ENCODE measurements at places on chromosomes 4 and X.

GRCh38 chrX:133415276-133416105 lies at the start of gene GPC4:
TSS of gene GPC4 (minus strand) at chrX:133415489. CDS start at chrX:133414965, 524 bp downstream.
- H3K36me3 ChIP-seq, result no peaks in the 10 kb centered on the region
- H3K27ac ChIP-seq, result no peak within 1 kb of the TSS
- H3K27me3 ChIP-seq, result no peaks in the 10 kb centered on the region
- DNase-seq, result peak; percentile 57

GRCh38 chrX:13927175-13927574 lies 102.5 kb downstream of the GEMIN8 start:
- H3K36me3 ChIP-seq, result no peaks in the 10 kb centered on the region
- no peaks in the 10 kb centered on the region for H3K27me3 ChIP-seq
- no peak overlapping the region for H3K4me3 ChIP-seq
- no peak overlapping the region for H3K27ac ChIP-seq
- DNase-seq, result no peak

GRCh38 chr4:33453436-33453835 lies 2733.3 kb downstream of the PCDH7 start:
- no peak overlapping the region for H3K27ac ChIP-seq
- H3K36me3 ChIP-seq, result no peaks in the 10 kb centered on the region
- DNase-seq, result no peak
- H3K4me1 ChIP-seq, result no peaks in the 10 kb centered on the region

DNA sequence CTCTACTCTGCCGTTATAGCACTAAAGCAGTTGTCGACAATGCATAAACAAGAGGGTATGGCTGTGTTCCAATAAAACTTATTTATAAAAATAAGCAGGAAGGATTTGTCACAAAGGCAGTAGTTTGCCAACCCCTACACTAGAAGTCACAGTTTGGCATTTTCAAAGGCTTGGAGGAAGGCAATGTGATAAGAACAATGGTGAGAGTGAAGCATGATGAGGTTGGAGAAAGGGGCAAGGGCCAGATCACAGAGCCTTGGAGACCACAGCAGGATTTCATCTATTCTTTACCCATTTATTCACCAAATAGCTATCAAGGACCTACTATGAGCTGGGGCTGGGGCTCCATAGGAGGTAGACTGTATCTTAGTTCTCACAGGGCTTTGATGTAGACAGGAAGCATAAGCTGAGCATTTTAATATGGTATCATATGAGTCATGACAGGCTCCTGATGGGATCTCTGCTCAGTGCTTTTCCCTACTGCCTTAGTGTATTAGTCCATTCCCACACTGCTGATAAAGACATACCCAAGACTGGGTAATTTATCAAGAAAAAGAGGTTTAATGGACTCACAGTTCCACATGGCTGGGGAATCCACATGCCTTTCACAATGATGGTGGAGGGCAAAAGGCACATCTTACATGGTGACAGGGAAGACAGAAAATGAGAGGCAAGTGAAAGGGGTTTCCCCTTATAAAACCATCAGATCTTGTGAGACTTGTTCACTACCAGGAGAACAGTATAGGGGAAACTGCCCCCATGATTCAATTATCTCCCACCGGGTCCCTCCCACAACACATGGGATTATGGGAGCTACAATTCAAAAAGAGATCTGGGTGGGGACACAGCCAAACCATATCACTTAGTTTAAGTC lies 58.9 kb downstream of the PPM1K start:
- no peak overlapping the region for H3K27ac ChIP-seq
- DNase-seq, result no peak
- H3K27me3 ChIP-seq, result no peaks in the 10 kb centered on the region
- no peak overlapping the region for H3K4me3 ChIP-seq
- H3K4me1 ChIP-seq, result no peaks in the 10 kb centered on the region

- H3K4me1 ChIP-seq, result no peaks in the 10 kb centered on the region
- no peak overlapping the region for H3K27ac ChIP-seq
- H3K27me3 ChIP-seq, result no peaks in the 10 kb centered on the region
- no peak for DNase-seq
Measured at GRCh38 chrX:137401092-137401491, 164.8 kb upstream of the ZIC3 start.

DNA sequence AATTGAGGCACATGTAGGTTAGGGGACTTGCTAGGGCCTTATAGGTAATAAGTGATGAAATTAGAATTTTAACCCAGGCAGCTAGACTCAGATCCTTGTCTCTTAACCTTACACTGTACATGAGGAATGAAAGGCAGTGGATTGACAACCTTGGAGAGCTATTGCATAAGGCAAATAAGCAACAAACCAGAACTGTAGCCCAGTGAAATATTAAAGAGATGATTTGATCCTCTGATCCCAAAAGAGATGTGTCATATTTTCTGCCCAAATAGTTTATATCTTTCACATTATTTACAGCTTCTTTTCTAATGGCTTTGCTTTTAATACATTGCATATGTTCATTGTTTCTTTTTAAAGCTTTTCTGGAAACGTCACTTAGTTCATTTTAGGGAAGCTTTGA lies 252.6 kb downstream of the ANK2 start:
- no peak overlapping the region for H3K27ac ChIP-seq
- H3K4me3 ChIP-seq, result no peak overlapping the region
- H3K36me3 ChIP-seq, result no peaks in the 10 kb centered on the region
- H3K27me3 ChIP-seq, result no peaks in the 10 kb centered on the region
- H3K4me1 ChIP-seq, result peaks cover 11% of the 10 kb centered on the region

DNA sequence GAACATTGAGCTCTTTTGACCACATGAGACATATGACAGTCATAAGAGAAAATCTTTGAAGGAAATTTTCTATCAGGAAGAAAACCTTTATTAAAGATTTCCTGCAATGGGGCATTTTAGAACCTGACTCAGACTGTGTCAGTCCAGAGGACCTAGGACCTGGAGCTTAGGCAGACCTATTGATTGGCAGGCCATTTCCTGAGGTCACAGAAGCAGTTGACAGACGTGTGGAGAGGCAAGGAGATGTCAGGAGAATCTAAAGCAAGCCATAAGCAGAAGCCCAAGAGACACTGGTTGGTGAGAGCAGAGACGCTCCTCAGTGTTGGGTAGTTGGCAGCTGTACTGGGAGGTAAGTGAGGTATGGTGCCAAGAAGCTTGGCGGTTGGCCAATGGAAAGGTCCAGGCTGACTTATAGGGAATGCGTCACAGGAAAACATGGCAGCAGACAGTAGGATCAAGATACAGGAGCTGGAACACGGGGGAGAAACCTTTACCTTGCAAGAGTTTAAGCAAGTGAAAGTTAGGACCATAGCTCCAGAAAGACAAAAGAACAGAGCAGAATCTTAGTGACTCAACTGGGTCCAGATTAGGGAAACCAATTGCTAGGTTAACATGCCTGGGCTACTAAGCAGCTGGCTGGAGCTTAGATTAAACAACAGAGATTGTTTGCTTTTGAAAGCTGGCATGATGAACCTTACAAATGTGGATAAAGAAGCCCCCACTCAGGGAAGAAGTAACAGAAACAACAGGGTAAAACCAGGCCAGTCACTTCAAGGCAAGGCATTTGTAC lies 18.6 kb downstream of the PALLD start:
- H3K27ac ChIP-seq, result no peak overlapping the region
- no peaks in the 10 kb centered on the region for H3K36me3 ChIP-seq
- no peaks in the 10 kb centered on the region for H3K27me3 ChIP-seq
- DNase-seq, result no peak
- no peak overlapping the region for H3K4me3 ChIP-seq

DNA sequence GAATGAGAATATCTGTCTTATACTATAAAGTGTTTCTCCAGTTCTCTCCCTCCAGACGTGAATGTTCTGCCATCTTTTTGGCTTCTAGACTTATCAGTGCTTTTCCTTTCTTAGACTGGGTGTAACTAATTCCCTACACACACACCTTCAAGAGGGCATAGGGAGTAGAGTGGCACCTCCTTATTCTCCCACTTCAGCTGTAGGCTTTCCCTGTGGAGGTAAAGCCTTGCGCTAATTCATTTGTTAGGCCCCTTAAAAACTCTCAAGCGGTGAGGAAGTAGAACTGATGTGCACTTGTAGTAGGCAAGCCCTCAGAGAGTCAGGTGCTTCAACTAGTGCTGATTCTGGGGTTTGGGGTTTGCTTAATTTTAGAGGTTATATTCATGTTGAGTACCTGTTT lies 10.0 kb downstream of the KLHL2 start:
- H3K27ac ChIP-seq, result no peak overlapping the region
- DNase-seq, result no peak
- H3K4me1 ChIP-seq, result peaks cover 20% of the 10 kb centered on the region
- no peaks in the 10 kb centered on the region for H3K27me3 ChIP-seq

- H3K4me1 ChIP-seq, result no peaks in the 10 kb centered on the region
- no peaks in the 10 kb centered on the region for H3K36me3 ChIP-seq
- no peak overlapping the region for H3K27ac ChIP-seq
- DNase-seq, result peak; percentile 39
- no peaks in the 10 kb centered on the region for H3K27me3 ChIP-seq
Measured at GRCh38 chrX:136608295-136608933, 39.5 kb upstream of the CD40LG start.

DNA sequence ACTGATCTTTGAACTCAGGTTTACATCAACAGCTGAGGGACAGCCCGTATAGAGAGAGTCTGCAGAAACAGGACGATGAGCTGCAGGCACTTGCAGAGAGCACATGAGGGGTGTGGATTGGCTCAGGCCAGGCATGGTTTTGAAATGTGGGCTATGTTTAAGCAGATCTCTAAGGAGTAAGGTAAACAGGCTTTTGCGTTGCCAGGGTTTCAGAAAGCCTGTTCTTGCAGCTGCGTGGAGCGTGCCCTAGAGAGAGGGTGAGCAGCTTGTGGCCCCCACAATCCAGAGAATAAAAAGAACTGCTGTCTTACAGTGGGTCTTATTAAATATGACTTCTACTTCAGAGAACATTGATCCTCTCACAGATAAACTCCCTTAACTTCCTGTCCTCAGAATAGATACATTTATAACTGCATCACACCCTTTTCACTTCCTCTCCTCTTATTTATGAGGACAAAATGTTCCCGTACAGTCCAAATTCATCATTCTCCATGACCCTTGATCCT lies 64.1 kb downstream of the TMA16 start:
- no peaks in the 10 kb centered on the region for H3K4me1 ChIP-seq
- no peak overlapping the region for H3K4me3 ChIP-seq
- no peaks in the 10 kb centered on the region for H3K36me3 ChIP-seq
- H3K27ac ChIP-seq, result no peak overlapping the region
- no peaks in the 10 kb centered on the region for H3K27me3 ChIP-seq

GRCh38 chr4:99430106-99430505 lies 5.0 kb downstream of the ADH7 start:
- no peaks in the 10 kb centered on the region for H3K27me3 ChIP-seq
- H3K36me3 ChIP-seq, result no peaks in the 10 kb centered on the region
- H3K27ac ChIP-seq, result no peak overlapping the region
- no peak for DNase-seq

GRCh38 chr4:95105112-95105511 lies 347.4 kb downstream of the BMPR1B start:
- no peak overlapping the region for H3K27ac ChIP-seq
- no peak overlapping the region for H3K4me3 ChIP-seq
- no peaks in the 10 kb centered on the region for H3K36me3 ChIP-seq
